Right cardiac atrium (tissue), 5 donors: ENCODE measurements at places on chromosomes 7 and 10. TPM values are rescaled to one million over a fixed set of nuclear protein-coding genes. Genes with fewer than 3 reads are reported as not detected.

The PAX2 gene
- total RNA-seq = not detected

The PAPOLB gene
- total RNA-seq = 0.29 TPM

The ZNF33B gene
- 22.1 TPM for total RNA-seq

The LMOD2 gene
- 386 TPM for total RNA-seq

The TRPV5 gene
- not detected for total RNA-seq

The TMEM26 gene
- 0.19 TPM for total RNA-seq

The EGR2 gene
- 0.54 TPM for total RNA-seq

The SBDS gene
- total RNA-seq = 170 TPM

The PPP3CB gene
- 61.3 TPM for total RNA-seq

The SPDYE18 gene
- 0.45 TPM for total RNA-seq

The MBL2 gene
- not detected for total RNA-seq

The GRIFIN gene
- total RNA-seq = not detected

The ZNF273 gene
- total RNA-seq = 2.9 TPM

The PLAC9 gene
- 58.5 TPM for total RNA-seq

The HPSE2 gene
- not detected for total RNA-seq

The ANKRD2 gene
- total RNA-seq = 19.1 TPM

The PTPN20 gene
- total RNA-seq = 18.7 TPM

The TWIST1 gene
- 3.3 TPM for total RNA-seq

The KRIT1 gene
- total RNA-seq = 31.8 TPM

The CAMK2B gene
- 79.7 TPM for total RNA-seq

The CLDN3 gene
- total RNA-seq = not detected

The PSMG3 gene
- 11.6 TPM for total RNA-seq

The STEAP1B gene
- 0.40 TPM for total RNA-seq

The ACTR3C gene
- 5.6 TPM for total RNA-seq

The GRID1 gene
- total RNA-seq = 0.28 TPM

The SGCE gene
- total RNA-seq = 44.6 TPM

The RHOBTB1 gene
- 9.3 TPM for total RNA-seq

The POLR3A gene
- total RNA-seq = 10.2 TPM

The SMKR1 gene
- not detected for total RNA-seq

The UROS gene
- 61.1 TPM for total RNA-seq

The ABCC2 gene
- 0.37 TPM for total RNA-seq

The OGDHL gene
- total RNA-seq = 12.1 TPM

The ASAH2 gene
- total RNA-seq = 3.7 TPM

The COG5 gene
- 51.1 TPM for total RNA-seq

The CDH23 gene
- 6.0 TPM for total RNA-seq

The LBX1 gene
- total RNA-seq = not detected

The GIMAP5 gene
- total RNA-seq = 24.2 TPM

The SPDYE2 gene
- not detected for total RNA-seq

The GPR146 gene
- total RNA-seq = 9.4 TPM

The FAM13C gene
- total RNA-seq = 6.5 TPM

The PTN gene
- 11.1 TPM for total RNA-seq

The AQP1 gene
- 254 TPM for total RNA-seq

The TAS2R5 gene
- 0.41 TPM for total RNA-seq

The PAPSS2 gene
- total RNA-seq = 15.3 TPM

The PON1 gene
- total RNA-seq = not detected

The CPN1 gene
- not detected for total RNA-seq

The INHBA gene
- total RNA-seq = 66.4 TPM

The CC2D2B gene
- total RNA-seq = 3.0 TPM

The GFRA1 gene
- 4.5 TPM for total RNA-seq

The SCIN gene
- 0.31 TPM for total RNA-seq

The CCNJ gene
- total RNA-seq = 2.9 TPM

The CBLL1 gene
- 17.8 TPM for total RNA-seq

The RBP4 gene
- total RNA-seq = 18.7 TPM

The SFXN3 gene
- 28.1 TPM for total RNA-seq

The CALML3 gene
- not detected for total RNA-seq
